GF-D8 (cell line): ENCODE measurements at places on chromosomes 1 and 21.

GRCh38 chr1:27058966-27059669 lies 46.5 kb upstream of the TENT5B start:
- no peak for DNase-seq

DNA sequence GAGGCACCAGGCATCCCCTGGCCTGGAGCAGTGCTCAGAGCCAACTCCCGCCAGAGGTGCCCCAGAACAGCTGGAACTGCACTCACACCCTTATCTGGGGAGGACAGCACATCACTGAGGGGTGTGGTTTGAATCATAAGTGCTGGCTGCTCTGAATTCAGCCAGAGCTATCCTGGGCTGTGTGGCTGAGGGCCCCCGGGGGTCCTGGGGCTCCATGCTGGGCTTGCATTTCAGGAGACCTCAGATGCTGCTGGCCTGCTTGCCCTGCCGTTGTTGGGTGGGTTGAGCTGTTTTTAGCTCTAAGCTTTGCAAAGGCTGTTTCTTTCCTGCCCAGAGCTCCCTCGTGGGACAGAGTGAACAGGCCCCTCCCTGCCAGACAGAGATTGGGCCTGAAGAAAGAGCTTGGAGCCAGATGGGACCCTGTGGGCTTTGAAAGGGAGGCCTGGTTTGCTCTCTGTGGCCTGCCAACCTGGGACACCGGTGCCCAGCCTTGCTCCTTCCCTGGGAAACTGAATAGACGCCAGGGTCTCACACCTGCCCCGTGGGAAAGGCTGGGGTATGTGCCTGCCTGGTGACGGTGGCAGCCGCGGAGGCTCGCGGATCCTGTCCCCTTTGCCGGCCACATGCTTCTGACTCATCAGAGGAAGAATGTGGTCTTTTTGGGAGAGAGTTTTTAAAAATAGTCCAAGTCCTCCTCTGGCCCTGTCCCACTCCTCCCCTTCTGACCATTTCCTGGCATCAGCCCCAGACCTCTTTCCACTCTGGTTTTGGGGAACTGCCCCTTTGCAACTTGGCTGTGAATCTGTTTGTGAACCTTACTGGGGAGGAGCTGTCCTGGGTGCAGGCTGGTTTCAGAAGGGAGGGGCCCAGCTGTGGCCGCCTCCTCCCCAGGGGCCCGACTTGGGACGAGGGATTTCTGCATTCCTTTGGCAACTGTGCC lies 30.0 kb downstream of the ARHGEF10L start:
- no peak for DNase-seq

GRCh38 chr1:64212031-64212430 lies 8.6 kb downstream of the UBE2U start:
- no peak for DNase-seq

GRCh38 chr1:159881622-159882526 lies 18.1 kb downstream of the CFAP45 start:
- no peak for DNase-seq

- DNase-seq: peak; percentile 17
Observed at GRCh38 chr1:152052606-152053005, 15.8 kb upstream of the S100A11 start.
